ENCODE measurements at places on chromosomes 13 and 19. TPM values are rescaled to one million over a fixed set of nuclear protein-coding genes. Genes with fewer than 3 reads are reported as not detected.

The TMPRSS9 gene
- total RNA-seq: not detected

The CEACAM4 gene
- total RNA-seq: not detected

The OR4F17 gene
- total RNA-seq: not detected

The C13orf46 gene
- not detected for total RNA-seq

The ZNF534 gene
- total RNA-seq: not detected

The STARD13 gene
- total RNA-seq: 7.3 TPM

Data from hair follicular keratinocyte (primary cell).